Stimulated activated CD8-positive, alpha-beta memory T cell treated with anti-CD3 and anti-CD28 coated beads, Interleukin-4, amount 100 ng/mL, for 48 hours (primary cell): ENCODE measurements at places on chromosomes 1 and 21.

DNA sequence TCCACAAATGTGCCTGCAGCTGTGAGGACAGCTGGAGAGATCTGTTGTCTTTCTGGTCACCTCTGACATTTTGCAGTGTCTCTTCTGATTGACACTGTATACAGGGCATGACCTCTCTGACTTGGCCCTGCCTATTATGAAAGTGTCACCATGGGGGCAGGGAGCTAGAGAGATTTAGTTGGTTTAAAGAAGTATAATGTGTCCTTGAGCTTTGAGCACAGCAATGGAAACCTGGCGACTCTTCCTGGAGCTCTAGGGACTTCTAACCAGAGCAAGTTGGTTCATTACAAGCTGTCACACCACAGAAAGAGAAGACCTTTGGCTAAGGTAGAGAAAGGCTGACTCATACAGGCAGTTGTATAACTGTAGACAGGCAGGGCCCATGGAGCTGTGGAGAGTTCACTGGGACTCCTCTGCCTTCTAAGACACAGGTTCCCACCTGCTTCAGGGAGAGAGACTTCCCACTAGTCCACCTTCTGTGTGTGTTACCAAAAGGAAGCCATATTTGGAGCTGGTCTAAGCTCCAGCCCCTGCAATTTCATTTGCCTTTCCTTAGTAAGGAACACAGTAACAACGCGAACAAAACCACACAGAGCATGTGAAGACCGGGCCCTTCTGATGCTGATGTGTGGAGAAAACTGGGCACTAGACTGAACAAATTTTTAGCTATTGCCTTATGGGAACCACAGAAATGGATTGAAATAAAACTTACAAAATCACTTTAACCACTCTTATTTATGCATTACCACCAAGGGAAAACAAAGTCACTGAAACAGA lies 90.5 kb upstream of the ADAR start:
- DNase-seq = no peak

DNA sequence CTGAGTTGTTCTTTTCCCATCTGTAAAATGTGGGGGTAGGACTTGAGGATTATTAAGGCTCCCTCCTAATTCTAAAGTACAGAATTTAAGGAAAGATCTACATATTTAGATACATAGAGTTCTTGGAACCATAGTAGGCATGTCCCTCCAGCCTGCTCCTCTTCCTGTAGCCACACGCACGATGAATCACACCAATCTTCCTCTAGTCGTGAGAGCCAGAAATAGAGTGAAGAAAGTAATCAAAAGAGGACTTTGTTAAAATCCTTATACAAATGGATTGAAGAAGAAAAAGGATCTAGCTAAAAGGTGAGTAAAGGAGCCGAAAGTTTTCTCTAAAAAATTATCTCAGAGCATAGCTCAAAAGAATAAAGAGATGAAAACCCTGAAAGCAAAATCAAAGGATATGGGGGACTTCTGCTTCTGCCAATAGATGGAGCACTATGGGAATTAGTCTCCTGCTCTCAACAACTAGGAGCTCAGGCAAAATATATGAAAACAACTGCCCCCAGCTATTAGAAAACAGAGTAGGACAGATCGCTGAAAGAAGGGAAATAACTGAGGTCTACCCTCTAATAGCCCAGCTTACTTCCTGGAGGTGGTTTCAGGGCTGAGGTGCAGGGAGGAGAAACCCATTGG lies 8.5 kb downstream of the C1orf141 start:
- no peak for DNase-seq

GRCh38 chr1:47908258-47908657 lies 88.9 kb downstream of the TRABD2B start:
- no peak for DNase-seq

- no peak for DNase-seq
Measured at GRCh38 chr1:15282810-15283474, 35.9 kb downstream of the FHAD1 start.

GRCh38 chr21:34987501-34988072 lies 61.5 kb downstream of the RUNX1 start:
- no peak for DNase-seq

DNA sequence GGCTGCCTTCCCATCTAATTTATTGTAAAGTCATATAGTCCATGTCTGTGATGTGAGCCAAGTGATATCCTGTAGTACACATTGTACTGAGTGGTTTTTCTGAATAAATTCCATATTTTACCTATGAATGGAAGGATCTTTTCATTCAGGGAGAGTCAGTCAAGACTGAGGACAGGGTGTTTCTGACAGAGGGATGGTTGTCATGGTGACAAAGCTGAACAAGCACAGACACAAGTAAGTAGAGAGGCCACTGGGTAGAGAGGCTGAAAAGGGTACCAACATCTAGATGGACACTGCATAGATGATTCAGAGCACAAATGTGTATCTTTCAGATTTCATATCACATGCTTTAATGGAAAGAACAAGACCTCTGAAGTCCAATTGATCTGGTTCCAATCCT lies 22.6 kb upstream of the IL20 start:
- DNase-seq = no peak

DNA sequence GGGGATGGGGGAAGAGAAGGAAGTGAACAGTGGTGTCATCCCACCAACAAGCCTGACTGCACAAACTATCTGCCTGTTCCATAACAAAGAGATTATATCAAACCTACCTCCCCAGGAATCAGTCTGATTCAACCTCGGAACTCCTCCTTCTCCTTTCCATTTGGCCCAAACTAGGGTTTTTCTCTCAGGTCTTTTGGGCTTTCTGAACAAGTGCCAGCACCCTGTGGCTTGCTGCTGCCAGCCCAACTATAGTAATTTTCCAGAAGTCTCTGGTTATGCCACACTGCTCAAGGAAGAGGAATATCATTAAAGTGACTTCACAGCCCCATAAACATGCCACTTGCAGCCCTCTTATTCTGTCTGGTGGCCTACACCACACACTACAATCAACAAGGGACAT lies 70.5 kb downstream of the RGS7 start:
- no peak for DNase-seq

DNA sequence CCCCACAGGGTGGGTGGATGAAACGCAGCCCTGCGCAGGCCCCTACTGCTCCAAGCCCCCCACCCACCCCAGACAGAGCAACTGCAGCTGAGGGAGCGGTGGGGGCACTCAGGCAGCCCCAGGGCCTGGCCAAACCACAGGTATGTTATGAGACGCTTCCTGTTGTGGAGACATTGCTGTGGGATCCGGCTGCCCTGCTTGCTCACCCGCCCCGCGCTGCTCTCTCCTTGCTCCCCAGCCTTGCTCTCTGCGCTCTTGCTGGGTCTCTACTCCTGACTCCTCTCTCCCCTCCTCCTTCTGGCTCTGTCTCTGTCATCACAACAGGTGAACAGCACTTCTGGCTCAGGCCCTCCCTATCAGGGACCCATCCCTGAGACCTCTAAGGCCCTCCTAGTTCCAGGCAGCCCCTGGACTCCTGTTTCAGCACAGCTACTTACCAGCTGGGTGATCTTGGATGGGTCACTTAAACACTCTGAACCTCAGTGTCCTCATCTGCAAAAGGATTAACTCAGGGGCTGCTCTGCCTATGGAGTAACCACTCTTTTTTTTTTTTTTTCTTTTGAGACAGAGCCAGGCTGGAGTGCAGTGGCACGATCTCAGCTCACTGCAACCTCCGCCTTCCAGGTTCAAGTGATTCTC lies 15.9 kb downstream of the COL8A2 start:
- peak; percentile 55 for DNase-seq

GRCh38 chr1:169484683-169485430 lies 887 bp downstream of the SLC19A2 start:
- peak; percentile 63 for DNase-seq

GRCh38 chr1:98104289-98104688 lies 183.5 kb upstream of the DPYD start:
- DNase-seq = no peak

DNA sequence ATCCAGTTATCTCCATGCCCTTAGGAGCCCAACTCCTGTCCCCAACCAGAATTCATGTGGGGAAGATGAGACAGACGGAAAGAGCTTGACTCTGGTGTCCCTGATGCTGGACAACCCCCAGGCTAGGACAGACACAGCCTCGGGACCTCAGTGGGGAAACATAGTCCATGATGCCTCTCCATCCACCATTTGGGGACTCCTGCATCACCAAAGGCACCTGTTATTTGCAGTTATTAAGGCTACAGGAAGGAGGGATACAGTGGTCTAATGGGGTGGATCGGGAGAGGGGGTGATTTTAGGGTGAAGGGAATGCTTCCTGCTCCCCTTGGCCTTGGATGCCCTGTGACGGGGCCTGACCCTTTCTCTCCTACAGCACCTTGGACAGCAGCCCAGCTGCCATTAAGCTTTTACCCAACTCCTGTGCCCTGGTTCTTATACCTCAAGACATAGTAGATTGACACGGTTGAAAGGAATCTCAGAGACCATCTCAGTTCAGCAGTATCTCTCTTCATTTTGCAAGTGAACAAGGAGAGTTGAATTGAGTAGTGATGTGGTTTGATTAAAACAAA lies 111.6 kb downstream of the MATN1 start:
- DNase-seq = no peak

- no peak for DNase-seq
Measured at GRCh38 chr1:94258873-94259331, 21.5 kb upstream of the ARHGAP29 start.

- no peak for DNase-seq
Measured at GRCh38 chr1:18447509-18448220, 33.1 kb upstream of the KLHDC7A start.

DNA sequence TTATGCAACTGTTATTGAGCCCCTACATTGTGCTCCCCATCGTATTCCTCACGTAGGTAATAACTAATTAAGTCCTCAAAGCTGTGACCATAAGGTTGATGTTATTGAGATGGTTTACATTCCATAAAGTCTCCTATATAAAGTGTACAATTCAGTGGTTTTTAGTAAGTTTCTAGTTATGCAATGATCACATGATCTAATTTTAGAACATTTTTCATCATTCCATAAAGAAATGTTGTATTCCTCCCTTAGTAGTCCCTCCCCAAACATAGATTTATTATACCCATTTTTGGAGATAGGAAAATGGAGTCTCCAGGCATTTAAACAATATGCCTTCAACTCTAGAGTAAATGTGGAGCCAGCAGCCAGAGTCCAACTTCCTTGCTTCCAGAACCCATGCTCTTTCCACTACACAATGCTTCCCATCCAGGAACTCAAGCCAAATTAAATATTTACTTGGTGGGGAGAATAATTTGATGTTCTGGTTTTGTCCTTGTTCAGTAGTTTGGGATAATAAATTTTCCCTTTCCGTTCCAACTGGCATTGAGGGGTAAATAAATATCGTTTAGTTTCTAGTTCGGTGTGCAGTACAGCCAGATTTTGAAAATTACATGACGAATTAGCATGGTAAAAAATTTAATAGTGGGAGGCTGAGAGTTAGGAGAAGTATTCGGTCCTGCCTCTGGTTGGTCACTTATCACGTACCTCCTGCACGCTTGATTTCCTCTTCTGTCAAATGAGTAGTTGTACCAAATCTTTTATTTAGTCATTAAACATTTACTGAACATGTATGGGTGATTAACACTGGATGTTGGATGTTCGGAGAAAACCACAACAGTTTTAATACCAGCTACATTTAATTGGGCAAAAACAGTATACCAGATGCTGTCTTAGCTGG lies 66.3 kb downstream of the CACHD1 start:
- no peak for DNase-seq
